ENCODE measurements at places on chromosomes 4 and X.

DNA sequence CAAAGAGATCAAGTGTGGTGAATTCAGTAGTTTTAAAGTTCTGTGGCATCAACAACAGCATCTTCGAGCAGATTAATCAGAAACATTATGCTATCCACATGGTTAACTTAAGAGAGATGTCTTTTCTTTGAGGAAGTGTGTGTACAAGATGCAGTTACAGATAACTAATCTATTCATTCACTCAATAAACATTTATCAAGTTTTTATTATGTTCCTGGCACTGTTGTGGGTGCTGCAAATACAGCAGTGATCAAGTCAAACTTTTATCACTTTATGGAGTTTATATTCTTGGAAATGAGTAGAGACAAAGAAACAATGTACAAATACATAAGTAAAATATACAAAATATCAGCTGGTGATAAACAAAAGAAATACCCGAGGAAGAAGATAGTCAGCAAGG lies 66.4 kb downstream of the ATOH1 start:
- no peak for DNase-seq

DNA sequence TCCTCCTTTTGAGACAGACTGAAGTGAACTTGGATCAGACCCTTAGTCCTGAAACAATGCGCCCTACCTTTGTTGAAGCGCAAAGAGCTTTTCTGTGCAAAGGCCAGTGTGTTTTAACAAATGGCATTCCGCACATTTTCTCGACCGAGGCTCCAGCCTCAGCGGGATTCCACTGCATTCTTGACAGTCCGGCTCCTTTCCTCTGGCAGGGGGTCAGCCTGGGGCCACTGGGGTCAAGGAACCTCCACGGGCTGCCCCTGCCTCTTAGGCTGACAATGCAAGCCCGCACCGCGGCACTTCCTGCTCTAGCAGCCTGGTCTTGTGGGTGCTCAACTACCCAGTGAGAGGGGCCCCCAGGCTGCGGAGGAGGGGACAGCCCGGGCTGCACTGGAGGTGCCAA lies 47.2 kb upstream of the TFDP3 start:
- DNase-seq: no peak

DNA sequence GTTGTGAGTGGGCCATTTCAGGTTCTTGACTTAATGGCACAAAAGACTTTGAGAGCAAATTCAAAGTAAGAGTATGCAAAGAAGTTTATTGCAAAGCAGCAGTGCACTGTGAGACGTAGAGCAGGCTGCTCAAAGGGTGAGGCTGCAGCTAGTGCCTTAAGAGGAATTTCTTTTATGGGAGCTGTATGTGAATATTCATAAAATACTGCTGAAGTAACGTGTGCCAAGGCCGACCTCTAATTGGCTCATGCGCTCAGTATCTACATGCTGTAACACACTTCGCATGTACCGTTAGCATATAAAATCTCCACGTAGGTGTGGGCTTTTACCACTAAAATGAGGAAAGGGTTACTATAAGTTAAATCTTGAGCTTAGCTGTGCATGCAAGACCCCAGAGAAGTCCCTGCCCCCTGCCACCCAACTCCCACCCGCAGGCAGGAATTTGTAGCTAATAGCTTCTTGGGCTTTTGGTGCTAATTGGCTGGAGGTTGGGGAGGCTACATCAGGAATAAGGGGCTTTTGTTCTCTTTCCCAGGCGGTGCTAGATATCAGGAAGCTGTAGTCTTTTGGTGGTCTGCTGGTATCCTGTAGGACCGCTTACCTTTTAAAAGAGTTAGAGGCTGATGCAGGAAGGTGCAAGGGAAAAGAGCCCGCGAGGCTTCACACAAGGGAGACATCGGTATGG lies 47.6 kb downstream of the FSTL5 start:
- no peak for DNase-seq

GRCh38 chrX:40734971-40735324 lies 394 bp downstream of the MED14 start:
- DNase-seq: no peak

GRCh38 chrX:50211510-50211909 lies 6.9 kb downstream of the CCNB3 start:
- peak; percentile 2 for DNase-seq

DNA sequence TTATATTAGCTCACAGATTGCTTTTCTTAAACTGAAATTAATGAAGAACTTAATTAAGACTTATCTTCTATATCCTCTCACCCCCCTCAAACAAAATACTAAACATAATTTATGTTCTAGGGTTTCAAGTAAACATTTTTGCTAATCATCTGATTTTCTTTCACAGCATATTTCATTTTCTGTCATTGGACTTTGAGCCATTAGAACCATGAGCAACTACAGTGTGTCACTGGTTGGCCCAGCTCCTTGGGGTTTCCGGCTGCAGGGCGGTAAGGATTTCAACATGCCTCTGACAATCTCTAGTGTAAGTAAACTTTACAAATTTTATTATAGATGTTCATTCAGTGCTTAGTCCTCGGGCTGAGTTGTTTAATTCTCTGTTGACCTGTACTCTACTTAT lies 3.3 kb downstream of the PDLIM5 start:
- no peak for DNase-seq

- DNase-seq: no peak
Observed at GRCh38 chr4:26242451-26242850, 78.4 kb upstream of the RBPJ start.

DNA sequence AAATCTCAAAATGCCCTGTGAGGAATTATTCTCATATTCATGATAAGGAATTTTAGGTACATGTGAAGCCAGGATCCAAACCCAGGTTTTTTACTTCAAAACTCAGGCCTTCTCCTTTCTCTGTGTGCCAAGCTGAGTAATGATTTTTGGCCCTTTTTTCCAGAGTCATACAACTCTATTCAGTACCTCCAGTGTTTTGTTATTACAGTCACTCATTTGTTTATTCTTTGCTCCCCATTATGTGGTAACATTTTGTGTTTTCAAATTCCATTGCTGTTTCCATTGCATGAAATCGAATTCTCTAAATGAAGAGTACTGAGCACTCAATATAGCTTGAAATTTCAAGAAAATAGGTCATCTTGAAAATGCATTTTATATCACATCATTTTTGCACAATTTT lies 315.4 kb downstream of the NR3C2 start:
- DNase-seq: no peak

- no peak for DNase-seq
Observed at GRCh38 chrX:39605183-39605582, 492.6 kb downstream of the BCOR start.

GRCh38 chrX:152638443-152638904 lies 779 bp downstream of the GABRQ start:
- no peak for DNase-seq

DNA sequence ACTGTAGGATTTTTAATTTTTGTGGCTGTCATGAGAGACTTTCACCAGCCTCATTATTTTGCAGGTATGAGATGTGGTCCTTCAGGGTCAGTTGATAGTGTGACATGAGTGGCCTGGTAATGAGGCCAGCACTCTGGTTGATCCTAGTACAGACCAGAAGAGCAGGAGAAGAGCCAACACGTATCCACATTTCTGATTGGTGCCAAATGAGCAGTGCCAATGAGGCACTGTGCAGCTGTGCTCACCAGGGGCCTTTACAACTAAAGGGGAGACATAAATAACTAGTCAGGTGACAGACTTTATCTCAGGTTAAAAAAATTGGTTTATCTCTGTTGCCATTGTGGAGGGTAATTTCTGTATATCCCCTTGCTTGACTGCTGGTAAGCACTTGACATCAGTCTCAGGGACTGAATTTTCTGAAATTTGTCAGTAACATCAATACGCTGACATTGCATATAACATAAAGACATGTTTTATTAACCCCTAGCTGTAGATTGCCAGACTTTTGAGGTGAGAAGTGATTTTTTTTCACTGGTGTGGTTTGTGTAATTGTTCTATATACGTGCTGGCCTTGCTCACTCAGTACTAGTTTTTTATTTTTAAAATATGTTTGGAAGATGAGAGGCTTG lies 101.2 kb downstream of the AFF1 start:
- no peak for DNase-seq

GRCh38 chr4:83217721-83218522 lies 66.7 kb downstream of the COQ2 start:
- peak; percentile 85 for DNase-seq

DNA sequence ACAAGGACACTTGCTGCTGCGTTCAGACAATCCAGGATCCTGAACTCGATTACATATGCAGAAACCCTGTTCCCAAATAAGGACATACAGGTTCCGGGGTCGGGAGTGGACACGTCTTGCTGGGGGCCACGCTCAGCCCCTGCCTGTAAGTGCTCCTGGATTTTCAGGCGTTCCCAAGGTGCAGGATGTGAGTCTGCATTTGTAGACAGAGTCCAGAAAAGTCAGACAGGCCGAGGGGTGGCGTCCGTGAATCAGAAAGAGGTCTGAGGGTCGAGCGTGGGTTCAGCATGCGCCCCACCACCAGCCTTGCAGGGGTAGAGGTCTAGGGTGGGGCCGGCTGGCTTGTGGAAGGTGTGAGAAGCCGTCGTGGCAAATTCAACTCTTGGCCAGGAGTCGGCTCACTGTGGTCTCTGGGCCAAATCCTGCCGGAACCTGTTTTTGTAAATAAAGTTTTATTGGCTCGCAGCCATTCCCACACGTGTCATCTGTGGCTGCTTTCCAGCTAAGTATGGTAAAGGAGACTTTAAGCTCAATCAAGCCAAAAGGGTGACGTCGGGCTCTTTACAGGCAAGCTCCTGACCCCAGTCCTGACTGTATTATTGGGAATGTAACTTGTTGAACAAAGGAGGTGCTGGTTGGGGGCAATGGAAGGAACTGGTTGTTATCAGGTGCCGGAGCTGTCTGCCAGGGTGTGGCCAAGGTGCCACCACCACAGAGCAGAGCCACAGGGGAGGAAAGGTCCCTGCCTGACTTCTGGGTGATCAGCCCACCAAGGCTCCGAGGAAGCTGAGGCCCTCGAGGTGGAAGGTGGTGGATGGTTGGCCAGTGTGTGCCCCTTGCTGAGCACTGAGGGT lies 7.4 kb downstream of the DOK7 start:
- no peak for DNase-seq

DNA sequence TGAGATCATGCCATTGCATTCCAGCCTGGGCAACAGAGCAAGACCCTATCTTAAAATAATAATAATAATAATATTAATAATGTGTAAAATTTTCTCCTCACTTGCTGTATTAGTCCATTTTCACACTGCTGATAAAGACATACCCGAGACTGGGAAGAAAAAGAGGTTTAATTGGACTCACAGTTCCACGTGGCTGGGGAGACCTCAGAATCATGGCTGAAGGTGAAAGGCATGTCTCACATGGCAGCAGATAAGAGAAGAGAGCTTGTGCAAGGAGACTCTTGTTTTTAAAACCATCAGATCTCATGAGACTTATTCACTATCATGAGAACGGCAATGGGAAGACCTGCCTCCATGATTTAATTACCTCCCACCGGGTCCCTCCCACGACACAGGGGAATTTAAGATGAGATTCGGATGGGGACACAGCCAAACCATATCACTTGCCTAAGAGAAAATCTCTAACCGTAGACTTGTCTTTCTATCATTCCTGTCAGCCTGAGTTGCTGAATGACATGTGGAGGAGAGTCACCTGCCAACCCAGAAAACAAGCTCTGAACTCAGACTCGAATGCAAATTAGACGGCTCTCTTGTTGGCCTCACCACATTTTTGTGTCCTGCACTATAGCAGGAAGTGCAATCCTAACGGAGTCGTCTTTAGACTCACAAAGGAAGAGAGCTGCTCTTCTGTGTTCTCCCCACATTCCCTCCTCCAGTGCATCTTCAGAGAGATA lies 51.9 kb upstream of the DCTD start:
- DNase-seq: no peak

DNA sequence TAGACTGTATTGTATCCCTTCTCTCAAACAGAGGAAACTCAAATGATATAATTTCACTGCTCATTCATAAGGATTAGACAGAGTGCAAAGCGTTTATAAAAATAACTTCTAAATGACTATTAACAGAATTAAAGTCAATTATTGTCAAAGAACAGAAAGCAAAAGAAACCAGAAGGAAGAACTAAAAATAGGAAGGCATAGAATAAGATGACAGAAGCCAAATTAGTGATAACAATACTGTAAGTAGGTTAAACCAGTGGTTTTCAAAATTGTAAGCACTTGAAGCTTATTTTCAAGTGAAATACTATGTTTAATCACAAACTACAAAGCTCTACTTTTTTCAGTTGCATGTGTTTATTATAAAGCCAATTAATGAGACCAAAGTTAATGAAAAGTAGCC lies 305.2 kb downstream of the PPP1R2C start:
- DNase-seq: no peak

GRCh38 chr4:112910109-112910736 lies 139.2 kb upstream of the ANK2 start:
- no peak for DNase-seq

- DNase-seq: no peak
Observed at GRCh38 chr4:124483048-124483906, 229.3 kb downstream of the ANKRD50 start.

GRCh38 chrX:119638725-119639471 lies 32.7 kb upstream of the NKRF start:
- DNase-seq: no peak

GRCh38 chr4:150782311-150782710 lies 200.4 kb downstream of the MAB21L2 start:
- DNase-seq: no peak

GRCh38 chrX:129741880-129742758 lies 3.3 kb downstream of the XPNPEP2 start:
- no peak for DNase-seq

- DNase-seq: no peak
Observed at GRCh38 chr4:90317785-90318184, 190.6 kb downstream of the CCSER1 start.
